NCI-H2081 treated with DMSO at 0.1 percent for 48 hours (cell line): ENCODE measurements at places on chromosomes 5 and 9.

GRCh38 chr5:131171276-131171810 is 599 bp downstream of the LYRM7 start:
- no peak for DNase-seq

- no peak for DNase-seq
These were observed 169.6 kb upstream of the PITX1 start for GRCh38 chr5:135203593-135204036.

GRCh38 chr9:16637911-16638310 is 232.6 kb downstream of the BNC2 start:
- DNase-seq = no peak

DNA sequence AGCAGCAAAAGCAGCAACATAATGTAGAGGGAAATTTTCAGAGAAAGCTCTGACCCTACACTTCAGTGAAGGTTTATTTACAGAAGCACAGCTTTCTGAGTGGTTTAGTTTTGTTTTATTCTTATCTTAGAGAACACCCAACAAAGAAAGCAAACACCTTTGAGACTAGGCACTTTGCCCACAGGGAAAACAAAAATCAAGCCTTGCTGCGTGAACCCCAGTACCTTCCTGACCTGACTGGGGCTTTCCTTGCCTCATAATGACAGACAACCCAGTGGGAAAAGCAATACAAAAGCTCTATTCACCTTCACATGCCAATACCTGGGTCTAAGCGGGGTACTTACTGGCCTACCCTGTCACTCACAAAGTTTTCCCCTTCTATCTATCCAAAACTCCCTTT is 189.8 kb downstream of the HINT1 start:
- no peak for DNase-seq

- DNase-seq = no peak
These were observed 452.1 kb upstream of the PTPRD start for GRCh38 chr9:11064909-11065308.
